ENCODE measurements at places on chromosomes 16 and 17. TPM values are rescaled to one million over a fixed set of nuclear protein-coding genes. Genes with fewer than 3 reads are reported as not detected.

C16orf92 gene
- not detected for total RNA-seq

WNK4 gene
- total RNA-seq, result 16.3 TPM

ABCA10 gene
- total RNA-seq, result 34.9 TPM

TP53TG3F gene
- not detected for total RNA-seq

RBFOX1 gene
- total RNA-seq, result 0.55 TPM

SMTNL2 gene
- not detected for total RNA-seq

VAC14 gene
- 61.6 TPM for total RNA-seq

PRR35 gene
- total RNA-seq, result not detected

ABCC6 gene
- total RNA-seq, result 14.9 TPM

P2RX1 gene
- 6.7 TPM for total RNA-seq

PRSS33 gene
- total RNA-seq, result not detected

FBXW10B gene
- not detected for total RNA-seq

KCNJ2 gene
- 4.3 TPM for total RNA-seq

SLC16A6 gene
- not detected for total RNA-seq

ITGAX gene
- not detected for total RNA-seq

MYOCD gene
- 1.4 TPM for total RNA-seq

TBX6 gene
- total RNA-seq, result 25.0 TPM

UTS2R gene
- total RNA-seq, result not detected

TOP2A gene
- total RNA-seq, result 8.2 TPM

AGRP gene
- total RNA-seq, result not detected

ZDHHC1 gene
- not detected for total RNA-seq

HCRT gene
- total RNA-seq, result not detected

MPV17L gene
- 7.0 TPM for total RNA-seq

NEUROD2 gene
- total RNA-seq, result not detected
